ENCODE measurements at places on chromosomes 12 and 14. TPM values are rescaled to one million over a fixed set of nuclear protein-coding genes. Genes with fewer than 3 reads are reported as not detected.

SPATS2 gene
- 5.9 TPM for total RNA-seq

AMDHD1 gene
- 0.47 TPM for total RNA-seq

ZC2HC1C gene
- 10.5 TPM for total RNA-seq

- no peak for DNase-seq
Measured at GRCh38 chr14:74418031-74418430, 8.0 kb downstream of the SYNDIG1L start.

DNA sequence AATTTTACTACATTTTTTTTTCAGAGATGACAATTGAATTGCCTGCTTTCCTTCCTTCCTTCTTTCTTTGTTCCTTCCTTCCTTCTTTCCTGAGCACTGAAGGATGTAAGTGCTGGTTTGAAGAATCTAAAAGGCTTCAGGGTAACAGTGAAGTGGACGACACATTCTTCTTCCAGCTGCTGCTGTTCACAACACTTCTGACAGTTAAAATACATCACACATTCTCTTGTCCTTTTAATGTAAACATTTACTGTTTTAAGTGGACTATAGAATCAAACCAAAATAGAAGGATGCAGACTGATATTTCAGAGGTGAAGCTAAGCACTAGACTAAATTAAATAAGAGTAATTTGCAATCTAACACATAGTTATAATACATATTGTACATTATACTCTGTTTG, 151.5 kb downstream of the MSRB3 start:
- no peak for DNase-seq
